Amniotic epithelial cell (primary cell): ENCODE measurements at places on chromosomes 1 and 21.

GRCh38 chr1:45895406-45895805 lies 92.0 kb downstream of the MAST2 start:
- no peak for DNase-seq

DNA sequence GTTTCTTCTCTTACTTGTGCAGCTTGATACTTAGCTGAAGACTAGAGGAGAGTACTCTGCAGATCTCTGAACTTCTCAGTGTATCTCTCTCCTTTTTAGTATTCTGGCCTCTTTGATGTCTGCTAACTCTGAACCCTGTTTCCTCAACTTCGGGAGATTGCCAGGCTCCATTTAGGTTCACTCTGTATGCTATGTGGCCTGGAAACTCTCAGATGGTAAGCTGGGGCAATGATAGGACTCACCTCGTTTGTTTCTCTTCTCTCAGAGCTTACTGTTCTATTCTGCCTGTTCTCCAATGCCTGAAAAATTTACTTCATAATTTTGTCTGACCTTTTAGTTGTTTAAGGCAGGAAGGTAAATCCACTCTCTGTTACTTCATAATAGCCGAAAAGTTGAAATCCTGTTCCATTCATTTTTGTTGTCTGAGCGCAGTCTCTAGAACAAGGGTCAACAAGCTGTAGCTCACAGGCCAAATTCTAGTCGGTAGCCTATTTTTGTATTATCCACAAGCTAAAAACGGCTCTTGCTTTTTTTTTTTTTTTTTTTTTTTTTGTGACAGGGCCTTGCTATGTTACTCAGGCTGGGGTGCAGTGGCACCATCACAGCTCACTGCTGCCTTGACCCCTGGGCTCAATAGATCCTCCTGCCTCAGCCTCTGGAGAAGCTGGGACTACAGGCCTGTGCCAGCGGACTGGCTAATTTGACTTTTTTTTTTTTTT lies 33.3 kb downstream of the ZMYM4 start:
- no peak for DNase-seq

GRCh38 chr1:62912028-62912638 lies 128.2 kb downstream of the ATG4C start:
- peak; percentile 10 for DNase-seq

- DNase-seq = no peak
Measured at GRCh38 chr1:203325026-203325417, 19.7 kb downstream of the BTG2 start.

DNA sequence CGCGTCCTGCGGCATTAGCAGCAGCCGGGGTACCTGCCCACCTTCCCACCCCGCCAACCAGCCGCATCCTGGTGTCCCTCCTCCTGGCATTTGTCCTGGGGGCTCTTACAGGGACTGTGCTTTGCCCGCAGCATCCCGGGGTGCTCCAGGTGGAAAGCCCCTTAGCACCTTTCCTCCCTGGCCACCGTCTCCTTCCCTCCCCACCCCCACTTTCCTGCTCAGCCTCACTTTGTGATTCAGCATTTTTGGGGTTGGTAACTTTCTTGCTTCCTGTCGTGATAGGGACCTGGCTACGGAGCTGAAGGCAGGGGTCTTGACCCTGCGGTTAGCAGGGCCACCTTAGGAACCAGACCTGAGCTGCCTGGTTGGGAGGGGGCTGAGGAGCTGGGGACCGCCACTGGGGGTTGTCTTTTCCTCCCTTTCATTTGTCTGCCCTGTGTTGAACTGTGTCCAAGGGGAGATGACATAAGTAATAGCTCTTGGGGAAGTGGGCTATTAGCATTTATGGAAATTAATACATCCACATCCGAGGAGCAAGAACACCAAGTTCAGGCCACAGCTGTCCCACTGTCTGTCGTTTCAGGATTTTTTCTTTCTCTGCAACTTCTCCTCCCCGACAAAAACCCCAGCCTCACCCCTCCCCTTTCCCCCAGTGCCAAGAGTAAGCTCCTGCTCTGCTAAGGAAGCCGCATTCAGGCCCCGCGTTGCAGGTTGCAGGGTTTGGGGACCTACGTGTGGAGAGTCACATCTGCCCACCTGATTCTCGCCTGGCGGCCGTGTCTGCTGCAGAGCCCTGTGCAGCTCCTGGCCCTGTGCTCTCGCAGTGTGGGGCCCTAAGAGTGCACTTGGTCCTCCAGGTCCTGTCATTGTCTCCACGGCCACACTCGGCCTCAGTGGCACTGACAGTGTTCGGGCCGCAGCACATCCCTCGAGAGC lies 1.6 kb upstream of the NPHP4 start:
- DNase-seq = no peak

GRCh38 chr1:16138772-16139221 lies 17.1 kb downstream of the EPHA2 start:
- no peak for DNase-seq

GRCh38 chr1:59709333-59709732 lies 105.4 kb upstream of the HOOK1 start:
- no peak for DNase-seq

GRCh38 chr21:44738621-44739020 lies 27.2 kb upstream of the TSPEAR start:
- DNase-seq = no peak

GRCh38 chr21:38468989-38469388 lies 29.3 kb downstream of the ERG start:
- DNase-seq = no peak

GRCh38 chr1:51712590-51712989 lies 95.7 kb downstream of the OSBPL9 start:
- no peak for DNase-seq

DNA sequence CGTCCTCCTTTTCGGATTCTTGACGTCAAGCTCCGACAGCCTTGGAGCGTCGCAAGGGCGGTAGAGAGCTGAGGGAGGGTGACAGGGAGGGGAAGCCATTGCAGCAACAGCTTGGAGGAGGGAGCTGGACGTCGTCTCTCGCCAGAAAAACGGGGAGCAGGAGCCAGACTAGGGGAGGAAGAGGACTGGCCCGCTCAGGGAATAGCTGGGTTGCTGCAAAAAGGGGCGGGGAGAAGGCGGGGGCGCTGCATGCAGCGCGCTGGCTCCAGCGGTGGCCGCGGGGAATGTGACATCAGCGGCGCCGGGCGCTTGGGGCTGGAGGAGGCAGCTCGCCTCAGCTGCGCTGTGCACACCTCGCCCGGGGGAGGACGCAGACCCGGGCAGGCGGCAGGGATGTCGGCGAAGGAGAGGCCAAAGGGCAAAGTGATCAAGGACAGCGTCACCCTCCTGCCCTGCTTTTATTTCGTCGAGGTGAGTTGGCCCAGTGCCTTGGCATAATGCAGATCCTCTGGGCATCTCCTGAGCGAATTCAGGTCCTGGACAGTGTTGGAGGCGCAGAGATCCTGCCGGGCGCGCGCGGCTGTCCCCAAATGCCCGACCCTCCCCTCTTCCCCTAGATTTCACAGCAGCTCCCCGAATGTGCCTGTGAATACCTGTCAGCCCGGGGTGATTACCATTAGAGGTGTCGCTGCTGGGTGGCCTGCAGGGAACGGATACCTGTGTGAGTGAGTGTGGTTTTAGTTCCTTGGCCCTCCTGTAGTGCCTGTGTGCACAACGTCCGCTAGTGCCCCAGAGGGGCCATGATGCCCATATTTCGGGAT lies at the start of gene PLPPR4:
Gene PLPPR4, plus strand, starts transcription at position 292 of the 821 bp plus-strand sequence. Its CDS starts 102 bp downstream, at position 394.
- no peak for DNase-seq

DNA sequence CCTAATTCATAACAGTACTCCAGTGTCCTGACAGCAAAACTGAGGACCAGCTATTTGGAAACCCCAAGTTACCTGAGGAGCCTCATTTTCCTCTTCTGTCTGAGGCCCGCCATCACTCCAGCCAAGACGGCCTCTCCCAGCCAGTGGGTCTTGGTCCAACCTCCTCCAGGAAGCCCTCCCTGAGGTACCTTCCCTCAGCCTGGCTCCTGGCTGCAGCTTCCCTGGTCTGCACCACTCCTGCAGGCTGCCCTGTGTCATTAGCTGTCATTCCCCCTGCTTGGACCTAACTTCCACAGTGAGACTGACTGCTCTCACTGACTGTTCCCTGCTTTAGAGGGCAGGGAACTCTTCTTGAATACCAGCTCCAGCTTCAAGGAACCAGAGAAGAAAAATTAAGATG lies 33.0 kb downstream of the BCAR3 start:
- no peak for DNase-seq

GRCh38 chr1:44693900-44694299 lies 19.4 kb downstream of the ARMH1 start:
- no peak for DNase-seq

GRCh38 chr21:25790122-25790877 lies 55.5 kb downstream of the GABPA start:
- DNase-seq = peak; percentile 49

DNA sequence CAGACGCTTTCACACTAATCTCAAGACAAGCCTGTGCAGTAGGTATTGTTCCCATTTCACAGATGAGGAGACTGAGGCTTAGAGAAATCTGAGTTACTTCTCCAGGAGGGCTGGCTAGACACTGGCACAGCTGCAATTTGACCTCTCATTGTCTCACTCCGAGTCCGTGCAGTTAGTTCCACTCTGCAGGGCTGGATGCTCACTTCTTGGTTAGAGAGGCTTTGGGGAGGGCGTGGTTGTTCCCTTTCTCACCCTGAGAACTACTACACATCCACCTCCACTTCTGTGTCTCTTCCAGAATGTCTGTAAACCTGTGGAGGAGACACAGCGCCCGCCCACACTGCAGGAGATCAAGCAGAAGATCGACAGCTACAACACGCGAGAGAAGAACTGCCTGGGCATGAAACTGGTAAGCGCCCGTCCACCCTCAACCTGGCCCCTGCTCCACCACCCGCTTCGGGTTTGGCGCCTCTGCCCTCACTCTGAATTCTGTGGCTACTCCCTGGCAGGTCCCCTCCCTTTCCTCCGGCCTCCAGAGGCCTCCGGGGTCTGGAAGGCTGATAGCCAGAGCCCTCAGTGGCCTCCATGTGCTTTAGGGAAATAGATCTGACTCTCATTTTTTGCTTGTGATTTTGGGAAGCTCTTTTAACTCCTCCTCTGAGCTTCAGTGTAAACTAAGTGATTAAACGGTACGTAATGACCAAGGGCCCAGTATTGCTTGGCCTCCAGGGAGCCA lies 29.1 kb downstream of the EIF2D start:
- no peak for DNase-seq

GRCh38 chr21:45845063-45845769 lies 136.4 kb upstream of the COL6A1 start:
- DNase-seq = no peak

DNA sequence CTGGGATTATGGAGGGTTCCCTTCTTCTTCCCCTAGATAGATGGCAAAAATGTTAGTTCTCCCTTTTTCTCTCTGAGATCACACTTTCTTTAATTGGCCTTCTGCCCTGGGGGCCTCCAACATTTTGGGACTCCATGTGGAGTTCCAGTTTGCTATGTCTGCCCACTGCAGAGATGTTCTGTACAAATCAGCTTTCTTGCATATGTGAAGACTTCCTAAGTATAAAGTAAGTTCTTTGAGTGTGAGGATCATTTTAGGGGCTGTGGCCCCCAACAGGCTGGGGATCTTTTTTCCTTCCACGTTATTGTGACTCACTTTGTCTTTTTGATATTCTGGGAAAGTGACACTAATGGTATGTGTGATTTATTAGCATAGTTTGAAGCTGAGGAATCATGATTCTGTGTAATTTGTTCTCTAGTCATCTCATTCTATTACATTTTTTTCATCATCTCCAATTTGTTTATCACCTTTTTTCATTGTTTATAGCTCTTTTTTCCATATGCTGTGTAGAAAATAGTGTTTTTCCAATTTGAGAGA lies 48.2 kb downstream of the HHAT start:
- peak; percentile 64 for DNase-seq

- DNase-seq = peak; percentile 61
Measured at GRCh38 chr1:5975133-5975880, 16.9 kb downstream of the NPHP4 start.

DNA sequence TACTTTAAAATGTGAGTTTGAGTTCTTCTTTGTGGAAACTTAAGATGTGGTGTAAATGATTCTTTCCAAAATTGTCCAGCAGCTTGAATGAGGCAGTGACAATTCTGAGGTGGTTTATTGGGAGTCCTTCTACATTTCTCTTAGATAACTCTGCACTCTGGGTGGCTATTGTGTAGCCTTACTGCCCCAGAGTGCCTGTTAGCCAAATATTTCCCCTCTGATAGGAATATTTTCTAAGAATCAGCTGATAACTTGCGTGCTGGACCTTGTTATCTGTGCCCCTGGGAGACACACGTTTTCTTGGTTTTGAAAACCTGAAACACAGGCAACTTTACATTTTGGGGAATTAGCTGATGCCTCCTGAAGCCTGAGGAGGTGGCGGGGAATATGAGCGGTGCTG lies 91.6 kb downstream of the CD247 start:
- no peak for DNase-seq

DNA sequence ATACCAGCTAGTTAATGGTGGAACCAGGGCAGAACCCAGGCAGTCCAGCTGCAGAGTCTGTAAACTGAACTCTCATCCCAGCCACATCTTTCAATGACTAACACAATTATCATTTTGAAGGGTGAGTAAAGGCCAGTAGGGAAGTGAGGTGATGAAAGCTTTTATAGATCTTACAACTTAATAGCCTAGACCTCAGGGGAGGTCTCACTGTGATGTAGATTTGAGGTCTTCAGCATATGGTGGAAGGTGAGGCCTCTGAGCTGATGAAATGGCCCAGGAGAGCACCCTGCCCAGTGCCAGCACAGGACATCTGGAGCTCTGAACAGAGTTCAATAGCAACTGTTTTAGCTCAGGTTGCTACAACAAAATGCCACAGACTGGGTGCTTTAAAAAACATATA lies 44.8 kb upstream of the POU2F1 start:
- DNase-seq = peak; percentile 41

DNA sequence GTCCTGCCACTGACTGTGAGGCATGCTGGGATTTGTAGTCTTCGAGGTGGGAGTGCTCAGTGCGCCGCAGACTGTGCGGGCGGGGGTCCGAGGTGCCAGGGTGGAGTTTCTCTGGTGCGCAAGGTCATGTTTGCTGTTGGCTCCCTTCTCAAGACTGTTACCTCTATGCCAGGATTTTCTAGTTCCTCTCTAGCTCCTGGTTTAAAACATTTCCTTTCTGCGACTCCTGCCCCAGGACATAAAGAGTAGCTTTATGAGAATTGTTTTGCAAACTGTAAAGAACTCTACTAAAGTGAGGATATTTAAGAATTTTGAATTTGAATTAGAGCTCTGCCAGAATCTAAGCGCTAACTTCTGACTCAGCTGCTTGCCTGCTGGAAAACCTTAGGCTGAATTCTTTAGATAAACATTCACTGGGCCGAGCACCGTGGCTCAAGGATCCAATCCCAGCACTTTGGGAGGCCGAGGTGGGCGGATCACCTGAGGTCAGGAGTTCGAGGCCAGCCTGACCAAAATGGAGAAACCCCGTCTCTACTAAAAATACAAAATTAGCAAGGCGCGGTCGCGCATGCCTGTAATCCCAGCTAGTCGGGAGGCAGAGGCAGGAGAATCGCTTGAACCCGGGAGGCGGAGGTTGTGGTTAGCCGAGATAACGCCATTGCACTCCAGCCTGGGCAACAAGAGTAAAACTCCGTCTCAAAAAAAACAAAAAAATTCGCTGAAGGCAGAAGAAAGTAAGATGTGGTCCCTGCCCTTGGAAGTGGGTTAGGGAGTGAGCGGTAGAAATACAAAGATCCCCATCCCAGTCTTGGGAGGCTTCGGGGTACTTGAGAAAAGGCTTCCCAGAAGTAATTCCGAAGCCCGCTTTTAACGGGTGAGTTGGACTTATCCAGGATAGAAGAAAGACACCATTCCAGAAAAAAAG lies 992 bp upstream of the USP48 start:
- DNase-seq = peak; percentile 98
